ENCODE measurements at places on chromosomes 13 and 19.

DNA sequence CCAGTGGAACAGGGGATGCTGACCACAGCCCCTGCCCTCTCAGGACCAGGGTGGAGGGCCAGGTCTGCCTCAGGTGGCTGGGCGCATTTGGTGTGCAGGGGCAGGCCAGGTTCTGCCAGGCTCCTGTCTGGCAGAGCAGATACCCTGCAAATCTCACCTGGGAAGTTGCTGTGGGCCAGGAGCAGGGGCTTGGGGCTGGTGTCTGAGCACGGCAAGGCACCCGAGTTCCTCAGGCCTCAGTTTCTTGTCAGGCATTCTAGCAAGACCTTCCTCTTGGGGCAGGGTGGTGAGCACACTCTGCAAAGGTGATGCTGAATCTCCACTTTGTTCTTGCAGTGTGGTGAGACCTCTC lies 1.1 kb downstream of the CRTC1 start:
- DNase-seq, result no peak

- no peak for DNase-seq
Observed at GRCh38 chr19:46692918-46693722, 23.8 kb downstream of the PRKD2 start.

DNA sequence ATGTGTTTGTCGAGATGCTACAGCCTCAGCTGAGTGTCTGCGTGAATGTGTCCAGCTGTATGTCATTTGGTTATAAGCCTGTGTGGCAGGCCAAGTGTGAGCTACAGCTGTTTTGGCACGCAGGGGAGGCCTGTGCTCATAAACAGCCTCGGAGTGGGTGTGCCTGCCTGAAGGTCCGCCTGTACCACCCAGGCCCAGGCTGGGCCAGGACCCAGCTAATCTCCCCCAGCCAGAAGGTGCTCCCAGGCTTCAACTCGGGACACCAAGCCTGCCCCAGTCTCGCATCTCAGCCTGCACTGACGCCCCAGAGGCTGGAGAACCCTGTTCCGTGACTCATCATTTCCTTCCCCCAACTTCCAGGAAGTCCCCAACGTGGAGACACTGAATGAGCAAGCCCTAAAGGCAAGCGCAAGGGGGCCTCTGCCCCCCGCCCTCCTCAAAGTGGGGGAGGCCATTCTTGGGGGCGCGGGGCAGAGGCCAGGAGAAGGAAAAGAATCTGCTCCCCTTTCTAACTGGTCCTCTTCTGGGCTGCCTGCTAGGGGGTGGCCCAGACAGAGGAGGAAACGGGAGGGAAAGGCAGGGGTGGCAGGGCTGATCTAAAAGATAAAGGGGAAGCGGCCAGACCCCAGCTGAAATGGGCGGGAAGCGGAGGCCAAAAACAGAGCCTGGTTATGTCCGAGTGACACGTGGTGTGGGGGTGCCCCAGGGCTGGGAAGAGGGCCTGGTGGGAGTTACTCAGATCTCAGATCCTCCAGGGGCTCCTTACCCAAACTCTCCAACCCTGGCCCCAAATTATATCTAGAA lies 2.0 kb downstream of the SLC1A5 start:
- peak; percentile 52 for DNase-seq

- peak; percentile 52 for DNase-seq
Observed at GRCh38 chr19:27971071-27971470, 1241.9 kb downstream of the UQCRFS1 start.

GRCh38 chr19:55306712-55307111 lies 18.4 kb downstream of the TMEM150B start:
- DNase-seq, result no peak

DNA sequence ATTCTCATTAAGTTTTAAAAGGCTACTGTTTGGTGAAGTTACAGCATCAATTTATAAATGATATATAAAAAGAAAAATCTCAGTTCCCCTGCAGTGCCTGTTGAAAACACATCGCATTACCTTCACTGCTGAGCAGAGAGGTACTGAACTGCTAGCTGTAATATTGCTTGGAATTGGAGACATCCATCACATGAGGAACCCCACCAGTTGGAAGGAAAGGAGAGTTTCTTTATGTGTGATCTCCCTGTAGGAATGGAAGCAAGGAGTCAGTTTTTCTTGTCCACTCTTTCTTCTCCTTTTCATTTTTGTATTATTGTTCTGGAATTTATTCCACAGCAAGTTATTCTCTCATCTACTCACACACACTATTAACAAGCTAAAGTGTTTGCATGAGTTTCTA lies 1586.0 kb upstream of the PRR20A start:
- no peak for DNase-seq

GRCh38 chr19:45294291-45295029 lies 28.2 kb downstream of the CKM start:
- DNase-seq, result no peak

GRCh38 chr19:2032296-2032941 lies 16.9 kb upstream of the BTBD2 start:
- peak; percentile 14 for DNase-seq

DNA sequence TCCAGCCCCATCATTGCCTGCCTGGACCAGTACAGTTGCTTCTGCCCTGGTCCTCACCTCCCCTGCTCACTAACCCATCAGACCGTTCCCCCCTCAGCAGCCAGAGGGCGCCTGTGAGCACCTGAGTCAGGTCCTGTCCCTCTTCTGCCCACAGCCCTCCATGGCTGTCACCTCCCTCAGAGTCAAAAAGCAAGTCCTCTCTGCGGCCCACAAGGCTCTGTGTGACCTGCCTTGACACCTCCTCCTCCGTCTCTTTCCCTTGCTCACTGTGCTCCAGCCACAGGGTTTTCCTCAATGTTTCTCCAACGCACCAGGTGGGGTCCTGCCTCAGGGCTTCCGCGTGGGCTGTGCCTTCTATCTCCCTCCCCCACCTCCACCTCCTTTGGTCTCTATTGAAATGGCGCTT lies 29.4 kb upstream of the PTPRS start:
- no peak for DNase-seq

GRCh38 chr13:51817717-51818116 lies 13.8 kb upstream of the DHRS12 start:
- DNase-seq, result no peak

DNA sequence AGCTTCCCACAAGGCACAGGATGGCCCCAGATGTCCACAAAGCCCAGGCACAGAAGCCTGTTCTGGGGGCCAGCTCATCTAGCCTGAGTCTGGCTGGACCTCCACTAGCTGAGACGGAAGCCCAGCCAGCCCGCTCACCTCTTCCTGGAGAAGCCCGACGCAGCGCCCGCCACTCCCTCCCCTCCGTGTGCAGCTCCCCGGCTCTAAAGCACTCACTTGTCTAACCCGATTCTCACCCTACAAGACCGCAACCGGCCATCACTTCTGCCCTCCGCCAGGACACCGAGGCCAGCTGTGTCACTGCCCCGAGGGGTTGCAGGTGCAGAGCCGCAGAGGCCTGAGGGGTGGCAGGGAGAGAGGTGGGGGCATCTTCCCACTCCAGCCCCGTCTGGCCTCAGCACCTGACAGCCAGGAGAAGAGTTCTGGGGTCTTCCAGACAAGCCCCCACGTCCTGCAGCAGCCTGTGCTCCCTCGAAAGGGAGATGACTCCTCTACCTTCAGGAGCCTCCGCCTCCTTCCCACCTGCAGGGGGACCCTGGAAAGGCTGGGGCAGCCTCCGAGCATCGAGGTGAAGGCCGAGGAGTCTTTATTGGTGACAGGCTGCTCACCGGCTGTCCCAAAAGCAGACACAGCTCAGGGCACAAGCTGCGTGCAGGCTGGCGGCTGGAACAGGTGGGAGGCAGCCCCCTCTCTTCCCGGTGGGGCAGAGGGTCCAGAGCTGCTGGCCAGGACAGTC lies 5.9 kb upstream of the DIRAS1 start:
- DNase-seq, result no peak

DNA sequence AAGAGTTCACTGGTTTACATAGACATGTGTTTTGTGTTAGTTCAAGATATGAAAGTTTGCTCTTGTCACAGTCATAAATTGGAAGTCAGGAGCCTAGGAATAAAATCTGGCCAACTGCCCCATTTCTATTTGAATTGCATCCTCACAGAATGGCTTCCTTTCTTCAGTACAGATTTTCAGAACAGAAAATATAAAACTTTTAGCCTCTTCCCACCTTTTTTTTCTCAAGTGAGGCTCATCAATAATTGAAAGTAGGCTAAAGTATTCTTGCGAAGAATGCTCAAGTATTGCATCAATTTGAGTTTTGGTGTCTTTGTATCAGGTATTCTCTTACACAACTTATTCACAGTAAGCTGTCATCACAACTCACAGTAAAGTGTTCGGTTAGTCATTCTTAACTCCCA lies 802.7 kb downstream of the PCDH9 start:
- peak; percentile 57 for DNase-seq

- DNase-seq, result no peak
Observed at GRCh38 chr13:30049692-30050091, 199.3 kb upstream of the UBL3 start.

- DNase-seq, result no peak
Observed at GRCh38 chr13:100836711-100837110, 162.1 kb upstream of the TMTC4 start.

Measured in fibroblast of skin of left quadriceps (primary cell).